ENCODE measurements at places on chromosomes 4 and X.

GRCh38 chr4:152172146-152172545 lies 363.7 kb downstream of the FBXW7 start:
- no peak for DNase-seq

DNA sequence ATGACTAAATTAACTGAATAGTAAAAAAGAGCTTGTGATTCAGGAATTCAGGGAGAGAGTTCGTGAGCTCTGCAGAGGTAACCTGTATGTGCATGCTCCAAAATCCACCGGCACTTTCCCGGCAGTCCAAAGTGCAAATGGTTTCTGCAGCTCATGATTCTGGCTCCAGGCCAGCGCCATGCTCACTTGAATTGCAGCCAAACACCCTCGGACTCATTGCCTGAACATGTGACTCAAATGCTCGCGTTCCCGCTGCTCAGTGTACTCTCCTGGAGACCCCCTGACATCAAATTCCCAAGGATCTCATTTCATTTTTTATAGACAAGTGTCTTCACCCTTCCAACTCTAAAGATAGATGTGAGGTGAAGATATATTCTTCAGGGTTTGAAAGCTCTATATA lies 44.1 kb upstream of the SH3RF1 start:
- no peak for DNase-seq

DNA sequence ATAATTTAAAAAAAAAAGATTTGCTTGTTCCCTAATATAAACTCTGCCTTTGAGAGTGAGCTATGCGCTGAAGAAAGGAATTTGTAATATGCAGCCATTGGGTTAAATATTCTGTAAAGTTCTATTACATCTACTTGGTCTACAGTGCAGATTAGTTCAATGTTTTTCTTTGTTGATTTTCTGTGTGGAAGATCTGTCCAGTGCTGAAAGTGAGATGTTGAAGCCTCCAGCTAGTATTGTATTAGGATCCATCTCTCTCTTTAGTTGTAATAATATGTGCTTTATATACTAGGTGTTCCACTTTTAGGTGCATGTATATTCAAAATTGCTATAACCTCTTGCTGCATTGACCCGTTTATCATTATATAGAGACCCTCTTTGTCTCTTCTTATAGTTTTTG lies 49.8 kb downstream of the MAGEE1 start:
- DNase-seq, result no peak

DNA sequence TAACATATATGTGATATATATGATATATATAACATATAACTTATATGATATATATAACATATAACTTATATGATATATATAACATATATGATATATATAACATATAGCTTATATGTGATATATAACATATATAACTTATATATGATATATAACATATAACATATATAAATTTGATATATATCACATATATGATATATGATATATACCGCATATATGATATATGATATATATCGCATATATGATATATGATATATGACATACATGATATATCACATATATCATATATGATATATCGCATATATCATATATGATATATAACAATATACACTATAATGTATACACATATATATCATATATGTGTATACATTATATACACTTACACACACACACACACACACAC lies 114.3 kb downstream of the ELOVL6 start:
- no peak for DNase-seq

DNA sequence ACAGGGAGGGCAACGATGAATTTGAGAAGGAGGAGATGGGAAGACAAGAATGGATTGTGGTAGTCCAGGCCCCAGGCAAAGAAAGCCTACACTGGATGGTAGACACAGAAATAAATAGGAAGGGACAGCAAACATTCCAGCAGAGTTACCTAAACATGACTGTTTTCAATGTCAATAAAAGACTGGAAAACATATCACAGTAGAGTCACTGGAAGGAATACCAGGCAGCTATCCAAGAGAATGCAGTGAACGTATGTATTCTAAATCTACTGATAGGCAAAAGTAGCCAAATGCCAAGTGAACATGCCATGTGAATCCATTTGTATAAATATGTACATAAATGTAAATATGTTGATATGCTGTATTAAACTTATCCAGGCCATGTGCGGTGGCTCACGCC lies 183.0 kb downstream of the PALLD start:
- no peak for DNase-seq
